ENCODE measurements at places on chromosomes 3 and 15. TPM values are rescaled to one million over a fixed set of nuclear protein-coding genes. Genes with fewer than 3 reads are reported as not detected.

Gene HAPLN3
- polyA plus RNA-seq, result not detected

Gene CHRD
- polyA plus RNA-seq, result 2.9 TPM

Gene RTP1
- polyA plus RNA-seq, result 2.0 TPM

Gene EIF3J
- polyA plus RNA-seq, result 52.9 TPM

Gene TF
- polyA plus RNA-seq, result 0.24 TPM

Gene C2CD4B
- polyA plus RNA-seq, result not detected

Gene CLEC3B
- polyA plus RNA-seq, result 4.9 TPM

Gene GPR15
- not detected for polyA plus RNA-seq

Gene RETNLB
- not detected for polyA plus RNA-seq

Gene CAND2
- polyA plus RNA-seq, result 21.8 TPM

Gene CHRNA7
- 3.1 TPM for polyA plus RNA-seq

Gene CLDN16
- polyA plus RNA-seq, result not detected

Gene SELENOK
- 113 TPM for polyA plus RNA-seq

Gene CADPS
- polyA plus RNA-seq, result 118 TPM

Gene PATL2
- not detected for polyA plus RNA-seq

Gene GOLGA6L1
- not detected for polyA plus RNA-seq

Gene NGRN
- 466 TPM for polyA plus RNA-seq

Gene ILDR1
- polyA plus RNA-seq, result not detected

Gene ARHGEF3
- 4.1 TPM for polyA plus RNA-seq

Gene FGF12
- 2.1 TPM for polyA plus RNA-seq

Gene PLSCR1
- polyA plus RNA-seq, result 0.78 TPM

Data from neural cell (in vitro differentiated cells).